ENCODE measurements at places on chromosomes 3 and 15. TPM values are rescaled to one million over a fixed set of nuclear protein-coding genes. Genes with fewer than 3 reads are reported as not detected.

The TNFSF10 gene
- total RNA-seq = 88.7 TPM

DNA sequence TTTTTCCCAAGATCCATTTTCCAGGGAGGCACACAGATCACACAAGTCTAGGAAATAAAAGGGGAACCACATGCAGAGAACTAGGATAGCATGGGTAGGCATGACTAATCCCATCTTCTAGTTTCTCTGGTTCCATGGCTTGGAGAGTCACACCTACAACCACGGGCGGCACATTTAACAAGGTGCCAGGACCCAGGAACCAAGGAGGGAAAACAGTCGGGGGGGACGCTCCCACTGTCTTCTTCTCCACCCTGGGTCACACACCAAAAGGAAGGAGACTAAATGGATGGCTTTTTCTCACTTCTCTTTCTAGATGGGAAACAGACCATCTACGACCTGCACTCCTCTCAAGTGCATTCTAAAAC is 4.6 kb upstream of the SMCO1 start:
- H3K4me1 ChIP-seq = no peaks in the 10 kb centered on the region
- H3K27ac ChIP-seq = no peak overlapping the region
- DNase-seq = no peak

DNA sequence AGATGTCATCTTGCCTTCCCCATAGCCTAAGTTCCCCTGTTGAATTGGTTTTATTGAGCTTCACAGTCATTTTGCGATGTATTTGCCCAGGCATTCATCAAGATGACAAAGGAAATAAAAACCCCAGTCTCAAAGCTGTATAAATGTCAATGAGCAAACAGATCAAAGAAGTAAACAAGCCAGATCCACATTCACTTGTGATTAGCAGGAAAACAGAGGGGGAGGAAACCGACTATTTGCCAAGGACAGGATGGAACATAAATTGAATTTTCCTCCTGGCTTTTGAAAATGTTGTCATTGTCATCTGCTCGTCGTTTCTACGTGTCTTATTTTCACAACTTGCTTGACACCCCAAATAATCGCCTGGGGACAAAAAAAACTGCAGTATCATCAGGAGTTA is 83.5 kb downstream of the SV2B start:
- no peak overlapping the region for H3K4me3 ChIP-seq
- H3K27me3 ChIP-seq = peaks cover 3% of the 10 kb centered on the region
- H3K27ac ChIP-seq = no peak overlapping the region
- no peaks in the 10 kb centered on the region for H3K4me1 ChIP-seq

DNA sequence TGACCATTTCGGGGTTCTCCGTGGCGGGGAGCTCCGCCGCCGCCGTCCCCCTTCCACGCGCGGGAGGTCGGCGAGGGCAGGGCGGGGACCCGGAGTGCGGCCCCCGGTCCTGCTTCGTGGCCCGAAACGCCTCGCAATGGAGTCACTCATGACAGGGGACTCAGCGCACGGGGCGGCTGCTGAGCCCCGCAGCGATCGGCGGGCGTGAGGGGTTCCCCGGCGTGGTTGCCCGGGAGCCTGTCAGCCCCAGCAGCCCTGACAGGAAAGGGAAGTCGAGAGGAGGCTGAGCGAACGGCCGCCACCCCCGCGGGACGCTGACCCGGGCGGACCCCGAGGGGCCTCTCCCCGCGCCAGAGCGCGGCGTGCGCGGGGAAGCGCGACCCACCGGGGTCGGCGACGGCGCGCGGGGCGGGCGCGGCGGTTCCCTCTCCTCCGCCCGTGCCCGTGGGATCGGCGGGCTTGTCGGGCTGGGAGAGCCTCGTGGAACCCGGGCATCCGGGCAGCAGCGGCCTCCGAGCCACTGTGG is 564 bp upstream of the PIGZ start:
- no peak for DNase-seq
- H3K4me1 ChIP-seq = peaks cover 15% of the 10 kb centered on the region
- peaks cover 8% of the 10 kb centered on the region for H3K36me3 ChIP-seq

GRCh38 chr3:47342151-47342550 is 38.7 kb upstream of the PTPN23 start:
- no peaks in the 10 kb centered on the region for H3K27me3 ChIP-seq
- H3K36me3 ChIP-seq = peaks cover 68% of the 10 kb centered on the region
- H3K27ac ChIP-seq = no peak overlapping the region
- no peak for DNase-seq

The LCTL gene
- total RNA-seq = not detected

GRCh38 chr15:74793135-74794028 is 11.5 kb downstream of the CSK start:
- H3K4me1 ChIP-seq = peaks cover 59% of the 10 kb centered on the region
- H3K36me3 ChIP-seq = peaks cover 3% of the 10 kb centered on the region
- H3K4me3 ChIP-seq = no peak overlapping the region
- no peaks in the 10 kb centered on the region for H3K27me3 ChIP-seq
- DNase-seq = no peak
- H3K27ac ChIP-seq = no peak overlapping the region

DNA sequence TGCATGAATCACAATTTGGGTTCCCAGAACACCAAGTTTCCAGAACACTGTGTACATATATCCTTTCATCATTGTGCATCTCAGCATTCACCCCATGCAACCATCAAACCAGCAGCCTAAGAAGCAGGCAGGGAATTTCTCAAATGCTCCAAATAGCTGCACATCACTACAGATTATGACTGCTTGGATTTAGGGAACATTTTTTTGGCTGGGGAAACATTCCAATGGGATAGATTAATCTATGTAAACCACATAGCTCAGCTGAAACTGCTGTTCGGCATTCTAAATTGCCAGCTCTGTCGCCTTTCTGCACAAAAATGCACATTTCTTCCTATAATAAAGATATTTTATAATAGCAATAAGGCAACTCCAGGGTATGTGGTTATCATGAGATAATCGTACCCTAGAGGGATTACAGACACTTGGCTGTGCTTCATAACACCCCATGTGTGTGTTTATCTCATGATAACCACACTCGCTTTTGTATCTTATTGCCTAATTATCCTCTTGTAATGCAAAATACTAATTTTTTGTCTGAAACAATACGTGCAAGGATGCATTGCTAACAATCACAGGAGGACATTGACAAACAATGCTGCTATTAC is 483.7 kb upstream of the DPH6 start:
- DNase-seq = no peak
- H3K4me3 ChIP-seq = no peak overlapping the region
- no peak overlapping the region for H3K27ac ChIP-seq
- no peaks in the 10 kb centered on the region for H3K36me3 ChIP-seq
- H3K4me1 ChIP-seq = no peaks in the 10 kb centered on the region
- H3K27me3 ChIP-seq = no peaks in the 10 kb centered on the region

The DPPA2 gene
- not detected for total RNA-seq

The NUSAP1 gene
- 19.0 TPM for total RNA-seq

- DNase-seq = no peak
- H3K27me3 ChIP-seq = peaks cover 7% of the 10 kb centered on the region
- H3K27ac ChIP-seq = peak overlapping the region; percentile 89
- H3K4me1 ChIP-seq = peaks cover 61% of the 10 kb centered on the region
Observed at GRCh38 chr3:13549623-13550422, 898 bp downstream of the FBLN2 start.

The HIGD2B gene
- not detected for total RNA-seq

- H3K4me3 ChIP-seq = no peak overlapping the region
- peaks cover 47% of the 10 kb centered on the region for H3K4me1 ChIP-seq
- H3K36me3 ChIP-seq = no peaks in the 10 kb centered on the region
Observed at GRCh38 chr3:130849091-130849552, 44.8 kb upstream of the ATP2C1 start.

GRCh38 chr3:106029954-106030626 is 161.3 kb upstream of the CBLB start:
- H3K4me3 ChIP-seq = no peak overlapping the region
- no peak overlapping the region for H3K27ac ChIP-seq
- DNase-seq = no peak
- H3K4me1 ChIP-seq = peaks cover 4% of the 10 kb centered on the region

GRCh38 chr3:159418571-159419526 is 569.8 kb upstream of the IL12A start:
- no peaks in the 10 kb centered on the region for H3K36me3 ChIP-seq
- no peak overlapping the region for H3K27ac ChIP-seq
- H3K4me1 ChIP-seq = no peaks in the 10 kb centered on the region
- DNase-seq = no peak
- H3K27me3 ChIP-seq = no peaks in the 10 kb centered on the region

Data from suprapubic skin (tissue), 4 donors.